CD4-positive, alpha-beta memory T cell (primary cell): ENCODE measurements at places on chromosomes 5 and 9. TPM values are rescaled to one million over a fixed set of nuclear protein-coding genes. Genes with fewer than 3 reads are reported as not detected.

DNA sequence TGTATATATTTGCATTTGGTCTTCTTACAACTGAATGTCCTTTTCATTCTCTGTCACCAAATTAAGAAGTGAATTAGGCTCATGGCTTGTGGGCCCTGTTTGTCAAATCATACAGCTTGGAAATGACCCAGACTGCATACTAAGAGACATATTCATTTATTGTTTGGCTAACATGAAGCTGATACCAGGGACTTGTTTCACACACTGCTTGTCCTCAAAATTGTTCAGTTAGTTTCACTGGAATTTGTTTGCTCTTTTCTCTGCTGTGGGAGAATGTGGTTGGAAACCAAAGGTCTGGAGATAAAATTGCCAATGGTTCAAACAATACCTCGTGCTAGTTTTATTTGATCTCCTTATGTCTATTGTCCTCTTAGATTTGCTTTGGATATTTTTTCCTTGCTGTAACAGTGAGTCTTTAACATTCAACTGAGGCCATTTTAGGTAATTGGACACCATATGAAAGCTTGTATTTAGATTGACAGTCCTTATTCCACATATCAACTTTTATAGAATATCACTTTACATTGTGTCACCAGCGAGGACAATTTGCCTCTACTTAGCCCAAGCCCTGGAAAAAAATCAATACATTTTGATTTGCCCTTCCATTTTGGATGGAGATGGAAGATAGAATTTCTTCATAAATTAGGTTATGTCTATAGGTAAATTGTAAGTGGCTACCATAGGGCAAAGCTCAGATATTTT, 144.3 kb upstream of the MTAP start:
- DNase-seq = no peak

DNA sequence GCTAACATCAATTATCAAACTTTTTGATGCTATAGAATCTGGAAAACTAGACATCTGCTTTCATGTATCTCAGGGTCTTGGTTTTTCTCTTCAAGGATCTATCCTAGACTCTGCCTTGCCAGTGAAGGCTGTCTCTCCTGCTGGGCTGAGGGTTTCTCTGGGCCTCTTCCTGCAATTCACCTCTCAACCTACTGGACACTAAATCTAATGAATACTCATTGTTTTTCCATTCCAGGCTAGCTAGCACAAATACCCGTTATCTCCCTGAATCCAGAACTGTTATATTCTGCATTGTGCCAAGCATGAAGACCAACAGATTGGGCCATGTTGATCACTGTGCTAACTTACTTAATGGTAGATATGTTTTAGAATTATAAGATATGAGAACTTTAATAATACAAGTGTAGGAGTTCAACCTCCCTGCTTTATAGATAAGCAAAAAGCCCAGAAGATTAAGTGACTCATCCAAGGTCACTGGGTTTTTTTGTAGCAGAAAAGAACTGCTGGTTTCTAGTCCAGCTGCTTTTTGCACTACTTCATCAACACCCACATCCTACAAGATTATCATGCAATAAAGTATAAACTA, 56.5 kb upstream of the RNF38 start:
- DNase-seq = no peak

DNA sequence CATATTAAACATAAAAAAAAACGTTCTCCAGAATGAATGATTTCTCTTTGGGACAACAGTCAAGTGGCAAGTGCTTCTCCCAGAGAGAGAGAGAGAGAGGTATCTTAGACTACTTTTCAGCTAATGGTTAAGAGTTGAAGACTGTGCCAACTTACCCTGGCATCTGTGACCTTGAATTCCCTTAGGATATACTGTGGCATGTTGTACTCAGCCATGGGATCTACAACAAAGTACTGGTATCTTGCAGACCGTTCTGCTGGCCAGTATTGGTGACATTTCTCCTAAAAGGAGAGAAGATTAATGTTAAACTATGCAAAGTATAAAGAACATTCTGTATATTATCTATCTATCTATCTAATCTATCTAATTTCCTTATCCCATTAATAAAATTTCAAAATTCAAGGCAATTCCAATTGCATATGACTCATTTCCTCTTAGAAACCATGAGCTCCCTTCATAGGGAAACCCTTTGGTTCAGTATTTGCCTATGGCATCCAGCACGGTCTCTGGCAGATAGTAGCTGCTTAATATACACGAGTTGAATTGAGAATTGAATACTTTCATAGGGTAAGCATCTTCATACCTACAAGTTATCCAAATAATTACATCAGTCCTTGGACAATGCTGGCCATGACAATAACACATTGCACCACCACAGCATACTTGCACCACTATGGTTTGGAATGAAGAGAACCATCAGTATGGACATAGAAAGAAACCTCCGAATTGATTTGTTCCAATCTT, 539.4 kb upstream of the DMAC1 start:
- no peak for DNase-seq

GRCh38 chr5:143714629-143715028, 97.3 kb upstream of the HMHB1 start:
- DNase-seq = no peak

DNA sequence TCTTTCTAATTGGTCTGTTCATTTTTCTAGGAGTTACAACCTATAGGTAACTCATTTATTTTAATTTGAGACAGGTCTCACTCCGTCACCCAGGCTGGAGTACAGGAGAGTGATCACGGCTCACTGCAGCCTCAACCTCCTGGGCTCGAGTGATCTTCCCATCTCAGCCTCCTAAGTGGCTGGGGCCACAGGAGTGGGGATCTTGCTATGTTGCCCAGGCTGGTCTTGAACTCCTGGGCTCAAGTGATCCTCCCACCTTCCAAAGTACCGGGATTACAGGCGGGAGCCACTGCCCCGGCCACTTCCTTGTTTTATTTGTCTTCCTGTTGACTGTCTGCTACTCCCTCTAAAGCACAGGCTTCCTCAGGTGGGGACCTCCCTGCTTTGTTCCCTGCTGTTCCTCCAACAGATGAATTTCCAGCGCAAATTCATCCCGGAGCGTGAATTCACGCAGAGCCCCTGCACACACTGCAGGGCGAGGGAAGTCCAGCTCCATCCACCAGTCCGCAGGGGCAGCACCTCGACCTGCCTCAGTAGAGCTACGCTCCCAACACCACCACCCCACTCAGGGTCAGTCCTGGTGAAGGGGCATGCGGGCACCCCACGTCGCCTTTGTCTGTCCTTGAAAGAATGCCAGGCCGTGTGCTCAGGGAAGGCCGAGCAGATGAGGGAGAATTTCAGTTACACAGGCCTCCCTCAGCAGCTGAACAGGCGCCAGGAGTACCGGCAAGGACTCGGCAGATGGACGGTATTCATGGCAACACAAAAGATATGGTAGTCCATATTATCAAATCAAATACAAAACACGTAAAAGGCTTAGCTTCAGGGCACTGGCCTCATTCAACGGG, 6.3 kb downstream of the QSOX2 start:
- DNase-seq = no peak

GRCh38 chr9:93897075-93897970, 57.8 kb downstream of the BARX1 start:
- DNase-seq = no peak

DNA sequence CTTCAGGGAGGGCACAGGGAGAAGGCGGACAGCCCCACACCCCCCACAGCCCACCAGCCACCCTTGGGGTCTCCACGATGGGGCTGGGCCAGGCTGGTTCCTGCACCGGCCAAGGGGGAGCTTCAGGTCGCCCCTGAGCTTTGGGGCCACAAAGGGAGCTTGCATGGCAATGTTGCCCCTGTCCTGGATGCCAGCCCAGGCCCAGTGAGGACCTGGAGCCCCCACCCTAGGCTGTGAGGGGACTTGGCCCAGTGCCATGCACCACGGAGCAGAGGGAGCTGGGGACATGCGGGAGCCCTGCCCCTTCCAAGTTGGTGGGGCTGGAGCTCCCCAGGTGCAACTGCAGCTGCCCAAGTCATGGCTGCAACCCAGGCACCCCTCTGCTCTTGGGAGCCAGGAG, 18.4 kb downstream of the TMEM38B start:
- no peak for DNase-seq

GRCh38 chr9:81589819-81590218, 99.5 kb downstream of the TLE1 start:
- no peak for DNase-seq

- DNase-seq = no peak
Observed at GRCh38 chr9:21985964-21986667, 8.1 kb downstream of the CDKN2A start.

- DNase-seq = no peak
Observed at GRCh38 chr9:94853887-94854286, 127.4 kb downstream of the AOPEP start.

GRCh38 chr5:172266676-172267092, 16.9 kb downstream of the UBTD2 start:
- DNase-seq = no peak

DNA sequence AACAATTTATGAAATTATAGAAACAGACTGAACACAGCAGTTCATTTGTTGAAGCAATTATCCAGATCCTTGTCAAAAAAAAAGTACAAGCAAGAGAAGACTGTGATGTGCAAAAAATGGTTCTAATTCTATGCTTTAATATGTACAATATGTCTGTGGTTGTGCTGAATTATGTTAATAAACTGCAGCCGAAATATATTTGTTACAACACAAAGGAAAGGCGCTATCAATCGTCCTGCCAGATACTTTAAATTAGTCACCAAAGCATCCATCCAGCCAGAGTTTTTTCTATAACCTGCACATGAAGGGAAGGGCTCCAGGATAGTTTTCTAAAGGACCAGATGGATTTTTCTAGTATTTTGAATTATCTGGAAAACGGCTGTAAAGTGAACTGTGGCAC, 259.5 kb downstream of the BNC2 start:
- no peak for DNase-seq

GRCh38 chr9:8815931-8816330, 1016.4 kb upstream of the DMAC1 start:
- no peak for DNase-seq

- no peak for DNase-seq
Observed at GRCh38 chr9:116795821-116796220, 108.7 kb downstream of the TRIM32 start.

GRCh38 chr9:103037508-103038477, 42.7 kb downstream of the CYLC2 start:
- no peak for DNase-seq

GRCh38 chr9:130735566-130735965, 42.0 kb downstream of the EXOSC2 start:
- no peak for DNase-seq

- no peak for DNase-seq
Observed at GRCh38 chr5:169710675-169711074, 73.6 kb downstream of the DOCK2 start.

DNA sequence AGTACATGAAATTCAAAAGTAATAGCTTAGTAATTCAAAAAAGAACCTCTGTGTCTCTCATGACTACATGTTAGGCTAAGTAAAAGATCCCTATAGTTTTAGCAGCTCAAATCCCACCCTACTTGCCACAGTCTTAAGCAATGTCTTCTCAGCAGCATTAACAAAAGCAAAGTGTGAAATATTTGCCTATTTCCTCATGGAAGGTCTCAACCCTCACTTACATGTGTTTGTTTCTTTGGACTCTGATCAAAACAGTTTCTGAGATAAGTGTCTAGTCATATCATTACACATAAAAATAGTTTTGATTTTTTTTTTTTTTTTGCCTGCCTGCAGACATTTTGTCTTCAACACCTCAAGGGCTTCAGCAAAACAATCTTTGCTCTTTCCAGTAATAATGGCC, 310.5 kb downstream of the CETN3 start:
- DNase-seq = no peak

- no peak for DNase-seq
Observed at GRCh38 chr5:156128026-156128425, 198.9 kb upstream of the SGCD start.

DNA sequence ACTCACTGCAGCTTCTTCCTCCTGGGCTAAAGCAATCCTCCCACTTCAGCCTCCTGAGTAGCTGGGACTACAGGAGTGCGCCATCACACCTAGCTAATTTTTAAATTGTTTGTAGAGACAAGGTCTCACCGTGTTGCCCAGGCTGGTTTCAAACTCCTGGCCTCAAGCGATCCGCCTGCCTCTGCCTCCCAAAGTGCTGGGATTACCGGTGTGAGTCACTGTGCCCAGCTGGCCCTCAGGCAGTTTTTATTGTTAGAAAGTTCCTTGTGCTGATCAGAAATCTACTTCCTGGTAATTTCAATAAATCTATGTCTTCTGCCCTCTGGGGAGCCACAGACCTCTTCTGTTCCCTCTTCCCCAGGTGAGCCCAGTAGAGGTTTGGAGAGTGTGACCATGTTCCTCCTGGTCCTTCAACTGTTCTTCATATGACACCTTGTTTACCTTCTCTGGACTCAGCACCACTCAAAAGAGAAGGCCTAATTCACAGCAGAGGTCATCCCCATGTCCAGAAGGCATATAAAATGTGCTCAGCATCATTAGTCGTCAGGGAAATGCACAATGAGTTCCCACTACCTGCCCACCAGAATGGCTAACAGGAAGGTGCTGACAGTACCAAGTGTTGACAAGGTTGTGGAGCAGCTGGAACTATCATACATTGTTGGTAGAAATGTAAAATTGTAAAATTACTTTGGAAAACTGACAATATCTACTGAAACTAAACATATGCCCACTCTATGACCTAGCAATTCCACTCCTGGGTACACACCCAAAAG, 10.4 kb downstream of the TMOD1 start:
- no peak for DNase-seq

DNA sequence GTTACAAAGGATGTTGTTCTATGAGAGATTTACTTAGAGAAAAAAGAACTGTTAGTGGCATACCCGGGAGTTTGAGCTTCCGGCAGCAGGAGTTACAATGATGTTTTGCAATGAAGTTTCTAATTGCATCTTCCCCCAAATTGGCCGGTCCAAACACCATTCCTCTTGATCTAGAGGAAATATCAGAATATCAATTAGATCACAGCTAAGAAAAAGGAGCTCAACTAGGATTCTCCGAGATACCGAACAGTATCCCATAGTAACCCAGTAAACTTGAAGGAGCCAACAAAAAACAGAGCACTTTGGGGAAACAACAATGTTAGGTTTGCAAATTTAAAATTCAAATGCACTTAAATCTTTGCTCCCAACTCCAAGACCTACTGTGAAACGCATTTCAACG, 159.5 kb downstream of the TRPM6 start:
- DNase-seq = no peak

DNA sequence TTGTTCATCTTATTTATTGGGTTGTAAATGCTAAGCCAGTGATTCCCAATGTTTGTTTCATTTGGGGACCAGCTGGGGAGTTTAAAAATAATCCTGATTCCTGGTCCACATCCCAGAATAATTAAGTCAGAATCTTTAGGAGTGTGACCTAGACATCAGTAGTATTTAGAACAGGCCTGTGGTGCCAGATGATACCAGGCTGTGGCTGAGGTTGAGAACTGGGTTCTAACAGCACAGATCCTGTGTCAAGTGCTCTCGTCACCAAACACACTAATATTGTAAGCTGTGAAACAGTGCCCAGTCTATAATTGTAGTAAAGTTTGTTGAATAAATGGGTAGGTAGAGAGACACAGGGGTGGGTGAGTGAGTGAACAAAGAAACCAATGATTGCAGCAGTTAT, 172.1 kb upstream of the PPP1R2B start:
- no peak for DNase-seq

Gene SOX30
- 0.15 TPM for total RNA-seq

Gene C1QTNF2
- total RNA-seq = not detected

Gene NDOR1
- 36.7 TPM for total RNA-seq

Gene IL5
- not detected for total RNA-seq

Gene KCNN2
- total RNA-seq = not detected
